ENCODE measurements at places on chromosomes 2 and 18.

DNA sequence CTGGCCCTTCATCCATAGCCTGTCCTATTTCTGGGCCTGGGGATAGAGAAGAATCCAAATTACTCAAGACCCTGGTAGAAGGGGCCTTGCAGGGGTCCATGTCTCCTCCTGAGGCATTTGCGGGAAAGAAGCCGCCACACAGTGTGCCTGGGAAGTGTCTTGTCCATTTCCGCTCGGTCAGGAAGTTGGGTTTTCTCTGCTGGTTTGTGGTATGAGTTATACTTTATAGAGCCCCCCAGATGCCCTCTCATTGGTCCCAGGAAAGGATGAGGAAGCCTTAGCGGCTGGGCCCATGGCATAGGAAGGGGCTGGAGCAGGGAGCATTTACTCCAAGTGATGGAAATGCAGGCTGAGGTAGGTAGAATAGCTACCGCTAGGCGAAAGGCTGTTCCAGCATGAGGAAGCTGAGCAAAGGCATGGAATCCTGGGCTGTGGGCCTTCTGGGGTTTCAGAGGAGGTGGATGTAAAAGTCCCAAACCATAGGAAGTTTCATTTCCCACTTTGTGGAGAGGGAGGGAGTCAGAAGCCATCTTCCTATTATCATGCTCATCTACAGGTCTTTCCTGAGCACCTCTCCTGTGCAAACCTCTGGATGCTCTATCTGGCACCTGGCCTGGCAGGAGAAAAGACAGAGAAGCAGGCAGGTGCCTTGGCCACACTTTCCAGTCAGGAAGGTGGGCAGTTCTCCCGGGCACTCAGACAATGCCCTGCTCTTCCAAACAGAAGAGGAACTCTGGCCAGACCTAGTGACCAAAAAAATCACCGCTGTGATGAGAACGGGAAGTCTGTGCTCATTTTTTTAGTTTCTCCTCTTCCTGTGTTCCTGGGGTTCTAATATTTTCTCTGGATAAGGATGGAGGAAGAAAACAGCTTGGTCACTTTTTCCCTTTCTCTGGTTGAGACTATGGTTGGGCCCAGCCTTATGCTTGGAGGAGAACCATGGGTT lies 2.6 kb upstream of the CD207 start:
- DNase-seq: no peak

GRCh38 chr2:218368150-218368528 lies 11.5 kb downstream of the CATIP start:
- DNase-seq: no peak

- DNase-seq: no peak
These were observed 74.0 kb downstream of the CERS6 start for GRCh38 chr2:168529900-168530561.

DNA sequence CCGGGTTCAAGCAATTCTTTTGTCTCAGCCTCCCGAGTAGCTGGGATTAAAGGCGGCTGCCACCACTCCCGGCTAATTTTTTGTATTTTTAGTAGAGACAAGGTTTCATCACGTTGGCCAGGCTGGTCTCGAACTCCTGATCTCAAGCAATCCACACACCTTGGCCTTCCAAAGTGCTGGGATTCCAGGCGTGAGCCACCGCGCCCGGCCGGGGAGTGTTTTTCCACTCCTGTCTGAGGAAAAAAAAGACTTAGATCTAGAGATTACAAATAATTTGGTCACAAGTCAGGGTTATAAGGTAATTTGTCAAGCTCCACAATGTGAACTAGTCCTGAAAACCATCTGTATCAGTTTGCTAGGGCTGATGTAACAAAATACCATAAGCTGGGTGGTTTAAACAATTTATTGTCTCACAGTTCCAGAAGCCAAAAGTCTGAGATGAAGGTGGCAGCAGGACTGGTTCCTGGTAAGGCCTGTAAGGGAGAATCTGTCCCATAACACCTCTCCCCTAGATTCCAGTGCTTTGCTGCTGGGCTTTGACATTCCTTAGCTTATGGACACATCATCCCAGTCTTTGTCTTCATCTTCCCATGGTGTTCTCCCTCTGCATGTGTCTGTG lies 40.7 kb upstream of the SP3 start:
- DNase-seq: no peak

DNA sequence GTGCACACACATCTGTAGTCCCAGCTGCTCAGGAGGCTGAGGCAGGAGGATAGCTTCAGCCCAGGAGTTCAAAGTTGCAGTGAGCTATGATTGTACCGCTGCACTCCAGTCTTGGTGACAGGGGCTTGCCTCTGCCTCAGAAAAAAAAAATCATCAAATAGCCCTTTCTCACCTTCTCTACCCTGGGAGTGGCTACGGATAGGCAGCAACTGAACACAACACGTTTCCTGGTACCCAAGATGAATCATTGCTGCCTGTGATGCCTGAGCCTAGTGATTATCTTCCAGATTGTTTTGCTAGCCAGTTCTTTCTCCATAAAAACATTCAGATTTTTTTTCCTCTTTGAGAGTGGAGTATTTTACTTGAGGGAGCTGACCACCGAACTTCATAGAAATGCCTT lies 13.5 kb downstream of the INPP4A start:
- DNase-seq: no peak

DNA sequence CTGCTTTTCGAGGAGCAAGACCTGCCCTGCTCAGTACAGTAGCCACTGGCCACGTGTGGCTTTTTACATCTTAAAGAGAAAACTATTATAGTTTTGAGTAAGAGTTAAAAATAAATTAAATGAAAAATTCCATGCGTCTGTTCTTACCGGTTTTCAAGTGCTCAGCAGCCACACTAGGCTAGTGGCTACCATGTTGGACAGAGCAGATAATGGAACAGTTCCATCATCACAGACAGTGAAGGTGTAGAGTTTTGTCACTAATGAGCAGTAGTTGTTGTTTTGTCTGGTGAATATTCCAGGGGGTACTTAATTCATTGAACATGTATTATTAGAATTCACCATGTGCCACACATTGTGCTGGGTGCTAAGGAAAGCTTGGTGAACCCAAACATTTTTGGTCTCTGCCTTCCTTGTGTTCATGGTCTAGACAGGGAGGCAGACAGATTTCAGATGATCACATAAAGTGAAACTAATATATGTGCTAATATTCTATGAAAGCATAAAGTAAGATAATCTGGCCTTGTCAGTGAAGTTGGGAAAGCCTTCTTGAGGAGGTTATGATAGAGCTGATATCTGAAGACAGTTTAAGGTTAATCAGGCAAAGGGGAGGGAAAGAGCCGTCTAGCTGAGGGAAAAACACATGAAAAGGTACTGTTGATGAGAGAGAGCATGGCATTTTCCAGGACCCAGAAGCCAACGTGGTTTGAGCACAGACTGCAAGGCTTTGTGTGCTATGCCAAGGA lies 1.4 kb downstream of the ALMS1 start:
- no peak for DNase-seq

GRCh38 chr2:174827371-174828369 lies 63.4 kb upstream of the CHRNA1 start:
- no peak for DNase-seq

GRCh38 chr2:207895274-207895860 lies 125.7 kb upstream of the FZD5 start:
- DNase-seq: no peak

- no peak for DNase-seq
These were observed 414.2 kb downstream of the NBAS start for GRCh38 chr2:15146960-15147359.

DNA sequence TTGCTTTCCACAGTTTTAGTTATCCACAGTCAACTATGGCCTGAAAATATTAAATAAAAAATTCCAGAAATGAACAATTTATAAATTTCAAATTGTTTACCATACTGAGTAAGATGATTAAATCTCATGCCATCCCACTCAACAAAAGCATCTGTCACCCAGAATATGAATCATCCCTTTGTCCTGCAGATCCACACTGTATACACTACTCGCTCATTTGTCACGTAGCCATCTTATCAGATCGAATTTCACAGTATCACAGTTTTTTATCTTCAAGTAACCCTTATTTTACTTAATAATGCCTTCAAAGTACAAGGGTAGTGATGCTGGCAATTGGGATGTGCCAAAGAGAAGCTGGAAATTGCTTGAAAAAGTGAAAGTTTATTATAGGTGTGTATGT lies 291.8 kb upstream of the LRATD1 start:
- no peak for DNase-seq

- DNase-seq: no peak
These were observed 281.0 kb downstream of the SRBD1 start for GRCh38 chr2:45330108-45330507.

DNA sequence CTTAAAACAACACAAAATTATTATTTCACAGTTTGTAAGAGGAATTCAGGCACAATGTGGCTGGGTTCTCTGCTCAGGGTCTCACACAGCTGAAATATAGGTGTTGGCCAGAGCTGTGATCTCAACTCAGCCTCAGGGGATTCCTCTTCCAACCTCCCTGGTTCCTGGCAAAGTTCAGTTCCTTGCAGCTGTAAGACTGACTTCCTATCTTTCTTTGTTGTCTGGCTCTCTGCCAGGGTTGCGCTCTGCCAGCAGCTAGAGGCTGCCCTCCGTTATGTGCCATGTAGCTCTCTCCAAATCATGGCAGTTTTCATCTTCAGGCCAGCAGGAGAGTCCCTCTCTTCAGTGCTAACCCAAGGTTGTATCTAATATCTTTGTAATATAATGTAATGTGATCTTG lies 272.5 kb upstream of the KCNJ3 start:
- no peak for DNase-seq

DNA sequence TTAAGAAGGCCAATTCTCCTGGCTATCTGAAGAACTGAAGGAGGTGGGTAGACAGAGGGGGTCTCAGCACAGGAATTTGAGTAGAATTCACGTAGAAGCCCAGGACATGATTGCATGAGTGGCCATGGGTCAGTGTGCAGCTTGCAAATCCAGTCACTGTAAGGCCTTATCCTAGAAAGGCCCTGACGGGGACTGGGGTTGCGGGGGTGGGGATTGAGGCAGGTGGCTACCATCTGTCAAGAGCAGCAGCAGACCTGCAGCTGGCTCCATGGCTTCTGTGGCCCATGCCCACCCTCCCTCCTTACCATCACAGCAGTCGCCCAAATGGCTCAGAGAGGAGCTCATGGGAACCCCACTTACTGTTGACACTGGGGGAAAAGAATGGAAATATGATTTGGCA lies 34.6 kb upstream of the SLC14A1 start:
- no peak for DNase-seq

DNA sequence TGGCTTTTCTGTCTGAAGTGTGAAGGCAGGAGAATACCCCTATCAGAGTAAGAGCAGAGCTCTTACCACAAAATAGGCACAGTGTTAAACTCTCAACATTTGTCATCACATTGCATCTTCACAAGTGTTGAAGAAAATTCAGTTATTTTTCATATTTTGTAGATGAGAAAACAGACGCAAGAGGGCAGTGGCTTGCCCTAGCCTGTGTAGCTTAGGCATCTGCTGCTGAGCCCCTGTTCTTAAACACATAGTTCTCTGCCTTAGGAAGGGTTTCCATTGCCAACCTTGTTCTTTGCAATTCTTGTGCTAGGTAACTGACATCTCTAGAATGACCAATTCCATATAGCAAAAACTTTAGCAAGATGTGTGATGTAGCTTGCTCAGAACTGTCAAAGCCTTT lies 112.7 kb upstream of the RMDN2 start:
- no peak for DNase-seq

- no peak for DNase-seq
These were observed 76.6 kb downstream of the TGOLN2 start for GRCh38 chr2:85251070-85251616.

DNA sequence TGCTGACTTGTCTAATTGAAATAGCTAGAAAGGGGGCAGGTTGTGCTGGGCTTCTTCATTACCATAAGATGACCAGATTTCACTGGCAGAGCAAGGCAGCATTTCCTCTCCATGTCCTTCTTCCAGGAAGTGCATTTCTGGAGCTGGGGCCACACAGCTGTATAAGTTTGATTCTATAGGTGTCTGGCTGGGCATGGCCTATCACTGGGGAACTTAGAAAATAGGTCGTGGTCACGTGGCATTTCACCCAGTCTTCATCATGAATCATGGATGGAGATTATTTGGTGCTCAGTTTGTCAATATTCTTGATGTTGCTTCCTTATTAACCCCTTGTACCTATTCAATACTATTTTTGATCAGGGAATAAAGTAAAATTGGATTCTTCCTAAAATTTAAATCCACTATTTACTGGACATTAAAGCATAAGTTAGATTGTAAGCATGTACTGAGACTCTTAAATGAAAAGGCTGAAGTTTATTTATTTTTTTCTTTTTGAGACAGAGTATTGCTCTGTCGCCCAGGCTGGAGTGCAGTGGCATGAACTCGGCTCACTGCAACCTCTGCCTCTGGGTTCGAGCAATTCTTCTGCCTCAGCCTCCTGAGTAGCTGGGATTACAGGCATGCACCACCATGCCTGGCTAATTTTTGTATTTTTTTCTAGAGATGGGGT lies 49.5 kb upstream of the TMEM87B start:
- no peak for DNase-seq

GRCh38 chr2:175742367-175742766 lies 259.7 kb downstream of the LNPK start:
- DNase-seq: peak; percentile 9

DNA sequence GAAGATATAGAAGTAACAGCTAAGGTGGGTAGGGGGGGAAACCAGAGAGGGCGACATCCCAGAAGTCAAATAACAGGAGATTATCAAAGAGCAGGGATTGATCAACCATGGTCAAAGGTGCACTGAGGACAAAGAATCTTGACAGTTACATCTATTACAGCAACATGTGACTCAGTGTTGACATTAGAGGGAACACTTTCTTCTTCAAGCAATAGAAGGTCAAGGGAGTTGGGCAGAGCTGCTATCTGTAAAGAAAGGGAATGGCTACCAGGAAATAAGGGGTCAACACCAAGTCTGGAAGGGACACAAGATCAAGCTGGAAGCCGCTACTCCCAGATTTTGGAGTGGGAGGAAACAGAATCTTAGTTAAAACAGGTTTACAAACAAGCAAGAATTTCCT lies 611.0 kb downstream of the TSN start:
- DNase-seq: no peak

- DNase-seq: peak; percentile 45
These were observed 152.9 kb downstream of the LPIN1 start for GRCh38 chr2:11899264-11899818.

DNA sequence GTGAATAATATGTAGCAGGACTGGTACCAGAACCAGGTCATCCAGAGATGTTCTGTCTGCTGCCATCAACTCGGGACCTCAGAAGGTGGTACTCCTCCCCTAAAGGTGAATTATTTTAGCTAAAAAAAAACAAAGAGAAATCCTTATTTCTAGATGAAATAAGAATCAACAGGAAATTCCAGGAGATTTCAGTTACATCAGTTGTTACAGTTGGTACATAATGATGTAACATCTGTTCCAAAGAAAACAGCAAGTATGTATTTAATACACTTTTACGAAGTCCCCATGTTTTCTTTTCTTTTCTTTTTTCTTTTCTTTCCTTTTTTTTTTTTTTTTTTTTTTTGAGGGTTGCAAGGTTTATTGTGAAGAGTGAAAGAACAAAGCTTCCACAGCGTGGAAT lies 33.6 kb upstream of the CD28 start:
- no peak for DNase-seq

- DNase-seq: no peak
These were observed 5.8 kb downstream of the ARHGAP25 start for GRCh38 chr2:68740400-68740914.

Measured in HFF-Myc (cell line).